Naive thymus-derived CD8-positive, alpha-beta T cell (primary cell): ENCODE measurements at places on chromosomes 2 and 18. TPM values are rescaled to one million over a fixed set of nuclear protein-coding genes. Genes with fewer than 3 reads are reported as not detected.

Gene PLGLB1
- total RNA-seq, result 21.0 TPM

Gene B3GNT7
- 0.55 TPM for total RNA-seq

Gene LAMA1
- total RNA-seq, result not detected

Gene FOXD4L1
- total RNA-seq, result 0.21 TPM

Gene GCG
- not detected for total RNA-seq

Gene DSEL
- total RNA-seq, result 2.9 TPM

Gene REEP1
- total RNA-seq, result not detected

Gene HOXD1
- total RNA-seq, result not detected

Gene KIF5C
- 8.0 TPM for total RNA-seq
